ENCODE measurements at places on chromosomes 5 and 9.

DNA sequence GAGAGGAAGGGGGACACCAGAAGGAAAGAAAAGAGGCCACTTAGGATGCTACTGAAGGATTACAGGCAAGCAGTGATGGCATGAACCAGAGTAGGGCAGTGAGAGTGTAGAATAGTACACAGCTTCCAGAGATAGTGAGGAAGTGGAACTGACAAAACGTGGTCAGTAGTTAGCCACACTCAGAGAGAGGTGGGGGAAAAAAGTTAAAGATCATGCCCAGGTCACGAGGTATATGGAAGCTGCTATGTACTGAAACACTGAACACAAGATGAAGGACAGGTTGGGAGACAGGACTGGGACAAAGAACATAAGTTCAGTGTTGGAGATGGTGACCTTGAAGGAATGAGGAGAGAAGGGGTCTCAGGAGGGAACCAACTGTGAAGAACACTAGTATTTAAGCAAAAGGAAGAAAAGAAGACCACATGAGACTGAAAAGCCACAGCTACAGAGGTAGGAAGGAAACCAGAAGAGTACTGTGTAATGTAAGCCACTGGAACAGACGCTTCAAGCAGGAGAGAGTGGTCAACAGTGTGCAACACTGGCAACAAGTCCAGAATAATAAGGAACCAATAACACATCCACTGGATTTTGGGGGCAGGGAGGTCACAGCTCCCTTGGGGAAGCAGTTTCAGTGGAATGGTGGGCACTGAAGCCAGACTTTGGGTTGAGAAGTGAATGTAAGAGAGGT is 45.5 kb downstream of the ELL2 start:
- no peak for DNase-seq

GRCh38 chr5:111214052-111214742 is 10.0 kb upstream of the CAMK4 start:
- no peak for DNase-seq

- DNase-seq = no peak
Measured at GRCh38 chr5:64299805-64300204, 134.2 kb downstream of the RNF180 start.

DNA sequence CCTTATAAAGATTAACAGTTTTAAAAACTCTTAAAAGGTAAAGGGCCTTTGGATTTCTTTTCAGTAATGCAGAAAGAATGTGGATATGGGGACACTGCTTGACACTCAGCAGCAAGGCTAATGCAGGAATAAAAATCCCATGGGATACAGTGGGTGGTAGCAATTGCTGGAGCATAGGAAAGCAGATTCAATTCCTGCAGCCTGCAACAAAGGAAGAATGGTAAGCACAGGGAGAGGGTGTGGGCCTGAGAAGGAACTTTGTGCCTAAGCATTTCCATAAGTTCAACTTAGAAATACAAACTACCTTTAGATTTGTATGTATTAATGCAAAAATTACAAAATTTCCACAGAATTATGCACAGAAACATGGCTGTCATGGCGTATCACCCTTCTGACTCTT is 65.8 kb upstream of the CDK5RAP2 start:
- DNase-seq = no peak

DNA sequence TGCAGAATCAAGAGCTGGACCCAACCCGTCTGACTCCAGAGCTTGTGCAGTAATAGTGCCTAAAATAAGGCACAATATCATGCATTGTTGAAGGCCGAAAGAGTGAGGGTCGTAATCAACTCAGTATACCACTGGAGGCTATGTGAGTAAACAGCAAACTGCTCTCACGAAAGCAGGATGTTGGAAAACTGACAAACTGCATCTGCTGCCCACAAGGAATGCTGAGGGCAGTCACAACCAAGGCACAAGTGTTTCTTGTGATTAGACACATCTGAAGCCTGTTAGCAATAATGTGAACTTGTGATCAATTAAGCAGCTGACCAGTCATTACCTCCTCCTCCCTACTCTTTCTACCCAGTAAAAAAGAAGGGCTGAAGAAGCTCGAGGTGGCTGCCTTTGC is 48.8 kb downstream of the TRPM3 start:
- DNase-seq = no peak

GRCh38 chr5:88707216-88707965 is 175.6 kb downstream of the MEF2C start:
- no peak for DNase-seq

DNA sequence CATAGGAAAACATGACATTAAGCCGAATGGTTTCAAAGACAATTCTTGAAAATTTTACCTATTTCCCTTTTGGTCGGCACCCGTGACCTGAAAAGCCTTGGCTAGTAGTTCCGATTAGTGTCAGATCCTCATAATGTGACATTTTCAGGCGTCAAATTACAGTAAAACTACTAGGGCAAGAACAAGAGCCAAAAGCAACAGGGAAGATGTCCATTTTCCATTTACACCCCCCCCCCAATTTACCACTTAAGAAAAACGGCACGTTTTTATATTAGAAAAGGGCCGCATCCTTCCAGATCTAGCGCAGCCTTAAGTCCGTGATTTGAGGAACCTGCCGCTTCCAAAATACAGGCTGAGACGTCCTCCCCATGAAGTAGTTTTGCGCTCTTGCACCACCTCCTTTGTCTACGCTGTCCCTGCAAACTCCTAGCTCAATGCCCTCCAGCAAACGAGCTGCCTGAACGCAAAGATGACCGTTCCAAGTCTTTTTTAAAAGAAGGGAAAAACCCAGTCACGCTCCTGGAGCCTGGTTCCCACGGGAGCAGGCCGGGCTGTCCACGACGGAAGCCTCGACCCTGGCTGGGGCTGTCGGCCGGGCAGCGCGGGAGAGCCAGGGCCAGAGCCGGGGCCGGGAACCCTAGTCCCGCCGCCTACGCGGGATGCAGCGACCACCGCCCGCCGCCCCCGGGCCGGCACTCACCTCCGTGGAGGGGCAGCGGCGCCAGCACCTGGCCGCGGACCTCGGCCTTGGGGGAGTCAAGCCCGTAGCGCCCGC is 616 bp downstream of the RNF130 start:
- no peak for DNase-seq

GRCh38 chr5:40429258-40430100 is 250.2 kb upstream of the PTGER4 start:
- DNase-seq = no peak

- DNase-seq = no peak
Measured at GRCh38 chr9:136328011-136328621, 777 bp downstream of the GPSM1 start.

DNA sequence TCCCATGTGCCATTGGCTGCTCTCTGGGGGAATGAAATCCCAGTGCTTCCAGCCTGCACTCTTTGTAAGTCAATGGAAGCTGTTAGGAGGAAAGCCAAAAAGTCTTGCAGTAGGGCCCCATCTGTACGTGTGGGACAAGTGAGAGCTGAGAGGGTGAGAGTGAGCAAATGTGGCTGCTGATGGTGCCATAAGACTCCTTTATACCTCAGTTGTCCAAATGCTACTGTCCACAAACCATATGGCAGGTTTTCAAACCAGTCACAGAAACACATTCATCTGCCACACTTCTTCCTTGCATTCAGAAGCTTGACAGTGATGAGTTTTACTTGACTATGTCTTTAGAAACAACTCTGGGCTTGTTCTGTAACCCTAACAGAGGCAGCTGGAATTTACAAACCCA is 543.8 kb downstream of the CSNK1G3 start:
- no peak for DNase-seq

- no peak for DNase-seq
Measured at GRCh38 chr9:69020301-69021145, 6.6 kb upstream of the PRKACG start.

DNA sequence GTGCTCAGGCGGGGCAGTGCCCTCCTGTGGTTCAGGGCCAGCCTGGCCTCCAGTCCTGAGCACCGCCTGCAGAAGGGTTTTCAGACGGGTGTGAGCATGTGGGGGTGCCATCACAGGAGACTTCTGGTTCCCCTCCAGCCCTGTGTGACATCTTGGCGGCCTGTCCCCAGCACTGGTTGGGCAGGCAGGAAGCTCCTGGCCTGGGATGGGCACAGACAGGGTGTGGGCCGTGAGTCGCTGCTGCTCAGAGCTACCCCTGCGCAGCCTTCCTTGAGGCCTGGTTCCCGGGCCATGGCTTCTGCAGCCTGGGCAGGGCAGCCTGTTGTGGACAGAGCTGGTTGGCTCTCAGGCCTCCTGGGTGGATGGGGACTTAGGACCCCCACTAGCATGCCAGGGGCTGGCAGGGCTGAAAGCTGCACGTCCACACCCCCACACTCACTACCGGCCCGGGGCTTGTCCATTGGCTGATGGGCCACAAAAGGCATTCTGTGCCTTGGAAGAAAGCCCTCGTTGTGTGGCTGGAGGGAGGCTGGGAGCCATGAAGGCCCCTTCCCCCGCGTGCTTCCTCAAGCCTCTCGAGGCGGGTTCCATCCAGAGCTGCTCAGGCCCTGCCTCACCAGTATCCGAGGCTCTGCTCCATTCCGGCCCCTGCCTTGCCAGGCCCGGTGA is 58.7 kb downstream of the RXRA start:
- no peak for DNase-seq

DNA sequence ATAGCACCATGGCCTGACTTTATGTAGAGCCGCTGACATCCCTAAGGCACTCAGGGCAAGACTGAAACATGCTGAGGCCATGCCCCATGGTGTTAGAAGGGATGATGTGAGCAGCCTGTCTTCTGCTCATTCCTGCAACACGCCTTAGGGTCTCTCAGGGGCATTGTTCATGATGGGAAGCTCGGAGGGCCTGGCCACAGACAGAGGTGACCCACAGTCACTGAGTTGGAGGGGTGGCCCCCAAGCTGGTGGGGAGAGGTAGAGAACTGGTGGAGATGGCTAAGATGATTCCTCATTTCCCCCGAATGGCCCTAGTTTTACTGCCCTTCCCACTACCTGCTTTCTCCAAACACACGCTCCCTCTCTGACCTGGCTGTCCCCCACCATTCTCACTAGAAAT is 135.2 kb downstream of the BARX1 start:
- no peak for DNase-seq

- DNase-seq = no peak
Measured at GRCh38 chr5:102223542-102224477, 72.3 kb downstream of the SLCO4C1 start.

DNA sequence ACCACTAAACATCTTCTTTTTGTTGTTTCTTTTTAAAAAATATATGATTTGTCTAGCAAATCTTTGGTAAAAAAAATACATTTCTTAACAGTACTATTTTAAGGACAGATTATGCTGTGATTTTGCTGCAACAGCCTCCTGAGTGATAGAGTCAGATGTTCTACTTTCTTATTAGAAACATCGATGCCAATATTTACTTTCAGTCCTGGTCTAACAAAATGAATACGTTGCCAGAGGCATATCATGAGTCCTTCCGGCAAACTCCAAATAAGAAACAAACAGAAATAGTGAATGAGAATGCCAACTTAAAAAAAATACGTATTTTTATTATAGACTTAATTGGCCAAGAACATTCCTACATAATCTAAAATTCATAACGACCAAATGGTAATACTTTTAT is 371.5 kb downstream of the ADGRV1 start:
- no peak for DNase-seq

DNA sequence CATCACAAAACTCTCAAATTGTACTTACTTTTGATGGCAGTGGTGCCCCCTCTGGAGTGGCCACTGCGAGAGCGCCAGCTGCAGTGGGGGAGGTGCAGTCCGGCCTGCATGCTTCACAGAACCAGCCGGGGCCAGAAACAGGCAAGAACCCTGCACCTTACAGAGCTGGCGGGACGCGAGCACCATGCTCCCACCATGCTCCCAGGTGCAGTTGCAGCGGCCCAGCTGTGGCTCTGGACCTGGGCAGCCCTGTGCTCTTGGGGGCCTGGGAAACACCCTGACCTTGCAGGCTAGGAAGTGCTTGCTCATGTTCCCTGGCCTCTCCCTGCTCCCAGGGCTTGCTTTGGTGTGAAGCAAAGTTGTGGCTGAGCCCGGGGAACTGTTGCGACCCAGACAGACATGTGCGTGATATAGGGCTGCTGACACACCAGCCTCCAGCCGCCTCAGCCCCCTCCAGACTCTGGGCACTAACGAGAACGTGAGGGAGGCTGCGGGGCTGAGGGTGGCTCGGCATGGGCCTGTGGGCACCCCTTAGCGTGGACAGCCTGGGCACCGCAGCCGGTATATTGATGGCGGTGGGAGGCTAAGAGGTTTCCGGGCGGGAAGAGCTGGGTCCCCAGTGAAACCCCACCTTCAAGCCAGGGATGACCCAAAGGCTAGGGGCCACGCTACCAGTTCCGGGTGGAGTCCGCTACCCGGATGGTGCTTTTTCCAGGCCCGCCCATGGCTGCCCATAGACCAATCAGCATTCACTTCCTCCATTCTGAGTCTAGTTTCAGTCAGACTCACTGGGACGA is 1809.9 kb upstream of the ACO1 start:
- DNase-seq = no peak

GRCh38 chr5:66993882-66994281 is 202.7 kb downstream of the CD180 start:
- DNase-seq = no peak

DNA sequence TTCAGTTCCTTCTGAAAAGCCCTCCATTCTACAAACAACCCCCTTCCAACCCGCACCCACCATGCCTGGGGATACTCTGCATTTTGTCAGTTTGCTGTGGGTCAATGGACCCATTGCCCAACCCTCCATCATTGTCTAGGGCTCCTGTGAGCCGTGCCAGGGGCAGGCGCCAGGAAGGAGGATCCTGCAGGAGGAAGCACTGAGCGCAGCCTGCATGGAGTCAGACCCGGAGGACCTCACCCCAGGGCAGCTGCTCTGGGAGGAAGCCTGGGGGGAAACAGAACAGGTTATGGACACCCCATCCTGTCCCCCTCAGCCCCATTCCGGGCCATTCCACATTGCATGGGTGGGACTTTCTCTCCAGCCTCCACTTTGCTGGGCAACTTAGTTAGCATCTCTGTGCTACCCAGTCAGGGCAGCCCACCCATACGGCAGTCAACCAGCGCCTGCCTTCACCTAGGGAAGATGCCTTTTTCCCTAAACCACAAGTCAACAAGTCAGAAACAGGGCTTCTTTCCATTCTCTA is 48.6 kb upstream of the VDAC1 start:
- DNase-seq = no peak

GRCh38 chr5:115985802-115986757 is 23.8 kb downstream of the LVRN start:
- DNase-seq = no peak

DNA sequence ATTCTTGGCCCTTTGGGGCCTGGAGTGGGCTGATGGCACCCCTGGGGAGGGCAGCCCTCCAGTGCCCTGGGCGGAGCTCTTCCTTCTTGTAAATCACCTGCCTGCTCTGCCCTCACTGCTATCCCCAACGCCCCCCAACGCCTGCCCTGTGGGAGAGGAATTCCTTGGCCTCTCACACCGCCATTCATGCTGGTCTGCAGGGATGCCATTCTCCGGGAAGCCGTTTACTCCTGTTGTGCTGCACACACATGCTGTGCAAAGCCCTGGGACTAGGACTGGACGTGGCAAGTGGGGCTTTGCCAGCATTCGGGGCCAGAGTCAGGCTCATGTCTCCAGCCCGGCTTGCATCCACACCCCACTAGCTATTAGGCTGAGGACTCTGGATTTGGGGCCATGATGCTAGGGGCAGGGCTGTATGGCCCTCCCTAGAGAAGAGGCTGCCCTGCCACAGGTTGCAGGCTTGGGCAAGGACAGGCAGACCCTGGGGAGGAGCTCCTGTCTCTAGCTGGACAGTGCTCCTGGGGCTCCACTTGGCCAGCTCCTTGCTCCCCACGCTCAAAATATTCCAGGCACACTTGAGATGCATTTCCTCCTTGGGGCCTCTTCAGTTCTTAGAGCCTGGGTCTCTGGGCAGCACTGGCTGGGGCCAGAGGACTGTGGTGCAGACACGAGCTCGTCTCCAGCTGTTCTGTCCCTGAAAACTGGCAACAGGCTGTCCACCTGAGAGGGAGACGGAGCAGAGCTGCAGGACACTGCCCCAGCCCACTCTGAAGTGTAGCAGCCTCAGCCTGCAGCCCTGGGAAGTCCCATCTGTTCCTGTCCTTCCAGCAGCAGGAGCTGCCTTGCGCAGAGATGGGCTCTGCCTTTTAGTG is 226.9 kb downstream of the CACNA1B start:
- no peak for DNase-seq

Data from thoracic aorta (tissue), 2 donors.